ENCODE measurements at places on chromosomes 7 and 10. TPM values are rescaled to one million over a fixed set of nuclear protein-coding genes. Genes with fewer than 3 reads are reported as not detected.

EIF5AL1 gene
- total RNA-seq = not detected

CUBN gene
- 4.7 TPM for total RNA-seq

SORCS1 gene
- not detected for total RNA-seq

CDH23 gene
- 5.6 TPM for total RNA-seq

LRRN3 gene
- 1.7 TPM for total RNA-seq

PDE6C gene
- total RNA-seq = not detected

CNPY1 gene
- not detected for total RNA-seq

PDK4 gene
- not detected for total RNA-seq

ITGA8 gene
- not detected for total RNA-seq

TMEM178B gene
- total RNA-seq = 0.10 TPM

SMKR1 gene
- total RNA-seq = not detected

KIAA1217 gene
- 0.10 TPM for total RNA-seq

CDHR1 gene
- total RNA-seq = 0.25 TPM

LRCH4 gene
- total RNA-seq = 350 TPM

TMEM176A gene
- total RNA-seq = not detected

UBE2D1 gene
- 11.5 TPM for total RNA-seq

FAM131B gene
- total RNA-seq = 0.27 TPM

PIP gene
- not detected for total RNA-seq

CRYGN gene
- 0.39 TPM for total RNA-seq

GET4 gene
- 67.8 TPM for total RNA-seq

SEMA3C gene
- 1.2 TPM for total RNA-seq

GBX1 gene
- not detected for total RNA-seq

ARHGEF35 gene
- 3.5 TPM for total RNA-seq

ANKRD30A gene
- not detected for total RNA-seq

CYP3A7 gene
- total RNA-seq = not detected

TMEM225B gene
- 1.1 TPM for total RNA-seq

FANK1 gene
- total RNA-seq = 31.3 TPM

TRIM74 gene
- 3.3 TPM for total RNA-seq

MINDY4 gene
- 0.49 TPM for total RNA-seq

FBXL13 gene
- total RNA-seq = not detected

HOXA6 gene
- not detected for total RNA-seq

DUSP5 gene
- 142 TPM for total RNA-seq

RBM20 gene
- 0.72 TPM for total RNA-seq

OR6B1 gene
- not detected for total RNA-seq

PIK3CG gene
- total RNA-seq = 35.4 TPM

MLXIPL gene
- not detected for total RNA-seq

OR6V1 gene
- not detected for total RNA-seq

MXI1 gene
- total RNA-seq = 48.1 TPM

SMNDC1 gene
- 52.1 TPM for total RNA-seq

SLC35B4 gene
- total RNA-seq = 10.7 TPM

GGCT gene
- 10.9 TPM for total RNA-seq

TRPV5 gene
- total RNA-seq = not detected

OR2A42 gene
- 0.30 TPM for total RNA-seq

NXPH1 gene
- total RNA-seq = not detected

SFTPA1 gene
- not detected for total RNA-seq

ZCCHC24 gene
- 1.8 TPM for total RNA-seq

INA gene
- not detected for total RNA-seq

ACHE gene
- 0.20 TPM for total RNA-seq

TAS2R41 gene
- 0.59 TPM for total RNA-seq

HMX2 gene
- total RNA-seq = not detected

CPSF4 gene
- total RNA-seq = 43.7 TPM

AFAP1L2 gene
- 1.1 TPM for total RNA-seq

PAPOLB gene
- not detected for total RNA-seq

CALD1 gene
- total RNA-seq = 3.9 TPM

BHLHA15 gene
- total RNA-seq = not detected

TUBB8 gene
- not detected for total RNA-seq

SPDYE17 gene
- not detected for total RNA-seq

SERPINE1 gene
- total RNA-seq = 0.39 TPM

ANKRD61 gene
- not detected for total RNA-seq
